ENCODE measurements at places on chromosomes 2 and 18.
A peak's percentile ranks its signal among the peaks of the same experiment; 100 is the strongest.

DNA sequence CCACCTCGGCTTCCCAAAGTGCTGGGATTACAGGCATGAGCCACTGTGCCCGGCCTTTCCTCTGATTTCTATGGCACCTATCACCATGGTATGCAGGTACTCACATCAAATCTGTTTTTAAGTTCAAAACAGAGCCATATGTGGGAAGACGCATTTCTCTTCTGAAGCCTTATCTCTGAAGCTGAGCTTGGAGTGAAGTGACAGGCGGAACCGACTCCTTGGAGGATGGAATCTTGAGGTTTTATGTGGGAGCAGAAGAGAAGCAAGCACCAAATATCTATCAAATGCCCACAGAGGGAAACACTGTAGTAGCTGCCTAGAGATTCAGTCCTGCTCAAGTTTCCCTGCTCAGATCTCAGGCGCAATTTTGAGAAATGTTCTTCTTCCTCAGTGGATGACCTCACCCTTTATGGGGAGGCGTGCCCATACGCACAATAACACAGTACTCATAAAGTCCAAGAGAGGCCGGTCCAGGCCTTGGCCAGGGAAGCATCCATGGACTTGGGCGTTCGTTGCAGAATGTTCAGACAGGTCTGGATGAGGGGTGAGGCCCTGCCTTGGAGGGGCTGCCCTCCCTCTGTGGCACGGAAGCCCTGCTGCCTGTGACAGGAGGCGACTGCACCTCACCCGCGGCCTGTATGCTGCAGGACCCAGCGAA lies 67.9 kb downstream of the HNRNPLL start:
- H3K27ac ChIP-seq, result no peak overlapping the region
- no peaks in the 10 kb centered on the region for H3K36me3 ChIP-seq
- no peak for DNase-seq
- H3K4me3 ChIP-seq, result no peak overlapping the region
- peaks cover 2% of the 10 kb centered on the region for H3K4me1 ChIP-seq

DNA sequence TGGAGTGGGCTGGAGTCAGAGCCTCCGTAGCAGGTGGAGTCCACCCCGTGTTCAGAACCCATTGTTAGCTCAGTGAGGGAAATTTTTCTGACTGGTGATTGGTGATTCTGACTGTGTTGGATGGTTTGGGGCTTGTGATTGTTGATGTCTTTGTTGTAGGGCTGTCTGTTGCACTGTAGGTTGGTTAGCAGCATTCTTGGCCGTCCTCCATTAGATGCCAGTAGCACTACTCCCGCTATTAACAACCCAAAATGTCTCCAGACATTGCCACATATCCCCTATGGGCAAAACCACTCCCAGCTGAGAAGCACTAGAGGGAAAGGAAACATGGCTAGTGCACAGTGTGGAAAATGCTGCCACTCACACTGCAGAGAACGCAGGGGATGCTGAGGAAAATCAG lies 51.7 kb downstream of the ARMC9 start:
- H3K4me1 ChIP-seq, result 0 out of 2 replicates have a peak, but pooled peaks cover 1% of the 10 kb centered on the region
- DNase-seq, result no peak
- no peaks in the 10 kb centered on the region for H3K27me3 ChIP-seq
- no peaks in the 10 kb centered on the region for H3K36me3 ChIP-seq

DNA sequence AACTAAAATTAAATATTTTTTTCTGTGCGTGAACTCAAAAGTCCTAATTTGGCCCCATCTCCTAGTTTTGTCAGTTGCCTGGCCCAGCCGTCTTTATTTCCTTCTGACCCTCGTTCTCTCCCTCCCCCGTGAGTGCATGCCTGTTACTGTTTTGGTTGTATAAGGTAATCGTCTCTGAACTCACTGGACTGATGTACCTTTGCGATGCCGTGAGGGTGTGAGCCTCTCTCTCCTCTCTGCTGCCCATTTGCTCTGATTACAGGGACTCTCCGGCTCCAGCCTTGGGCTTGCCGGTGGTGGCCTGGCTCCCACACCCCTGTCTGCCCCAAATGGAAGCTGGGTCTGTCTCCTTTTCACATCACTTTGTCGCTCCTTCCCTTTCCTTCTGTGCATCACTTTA lies 66.5 kb upstream of the RBM44 start:
- H3K27ac ChIP-seq, result no peak overlapping the region
- H3K4me1 ChIP-seq, result peaks cover 14% of the 10 kb centered on the region
- 0 out of 2 replicates have a peak, but pooled peaks cover 2% of the 10 kb centered on the region for H3K36me3 ChIP-seq
- H3K27me3 ChIP-seq, result no peaks in the 10 kb centered on the region

DNA sequence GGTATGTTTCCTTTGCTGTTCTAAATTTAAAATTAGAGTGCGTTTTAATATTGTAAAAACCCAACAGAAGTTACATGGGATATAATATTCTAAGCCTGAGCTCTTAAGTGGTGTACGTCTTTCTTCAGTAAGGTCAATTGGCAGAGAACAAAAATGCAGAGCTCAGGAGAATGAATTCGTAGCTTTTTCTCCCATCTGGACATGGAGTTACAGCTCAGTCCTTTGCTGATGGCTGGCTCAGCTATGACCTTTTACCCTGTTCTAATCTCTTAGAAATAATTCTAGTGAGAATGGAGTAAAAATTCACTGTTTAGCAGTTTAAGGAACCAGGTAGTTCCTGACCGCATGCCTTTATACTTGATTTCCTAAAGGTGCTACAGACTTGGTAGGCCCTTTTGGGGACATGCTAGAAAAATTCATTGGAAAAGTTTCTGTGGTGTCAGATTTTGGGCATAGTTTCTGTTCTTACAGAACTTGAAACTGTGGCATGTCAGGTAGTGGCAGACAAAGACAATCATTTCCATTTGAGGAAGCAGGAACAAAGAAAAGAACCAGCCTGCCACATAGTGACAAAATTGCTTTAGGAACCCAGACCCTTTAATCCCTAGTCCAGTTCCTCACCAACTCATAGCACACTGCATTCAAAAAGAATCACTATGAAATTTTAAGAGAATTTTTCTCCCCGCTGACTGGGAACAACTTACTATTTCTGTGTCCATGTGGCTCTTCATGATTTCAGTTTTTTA lies 566.8 kb upstream of the ZNF804A start:
- no peaks in the 10 kb centered on the region for H3K4me1 ChIP-seq
- no peak for DNase-seq
- no peaks in the 10 kb centered on the region for H3K27me3 ChIP-seq
- H3K36me3 ChIP-seq, result no peaks in the 10 kb centered on the region
- no peak overlapping the region for H3K4me3 ChIP-seq
- H3K27ac ChIP-seq, result no peak overlapping the region

- H3K27ac ChIP-seq, result no peak overlapping the region
- no peak overlapping the region for H3K4me3 ChIP-seq
- H3K4me1 ChIP-seq, result no peaks in the 10 kb centered on the region
- no peak for DNase-seq
- H3K36me3 ChIP-seq, result no peaks in the 10 kb centered on the region
Measured at GRCh38 chr2:155377266-155377680, 678.8 kb downstream of the KCNJ3 start.

DNA sequence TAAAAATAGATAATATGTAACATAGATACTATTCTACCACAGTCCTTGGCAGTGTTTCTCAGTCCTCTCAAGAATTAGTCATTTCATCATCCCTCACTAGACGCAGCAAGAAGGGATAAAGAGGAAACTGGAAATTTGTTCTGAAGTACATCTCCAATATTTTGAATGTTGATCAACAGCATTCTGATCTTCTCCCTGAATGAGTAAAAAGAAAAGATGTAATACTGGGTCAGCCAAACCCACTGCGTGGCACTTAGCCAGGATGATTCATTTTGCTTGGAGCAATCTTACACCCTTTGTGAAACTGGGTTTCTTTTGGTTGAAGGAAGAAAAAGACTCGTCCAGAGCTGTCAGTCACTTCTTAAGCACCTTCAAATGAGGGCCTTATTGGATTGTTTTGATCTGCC lies 54.1 kb downstream of the TAF1B start:
- H3K36me3 ChIP-seq, result no peaks in the 10 kb centered on the region
- DNase-seq, result no peak
- no peaks in the 10 kb centered on the region for H3K27me3 ChIP-seq
- no peak overlapping the region for H3K4me3 ChIP-seq
- no peak overlapping the region for H3K27ac ChIP-seq

DNA sequence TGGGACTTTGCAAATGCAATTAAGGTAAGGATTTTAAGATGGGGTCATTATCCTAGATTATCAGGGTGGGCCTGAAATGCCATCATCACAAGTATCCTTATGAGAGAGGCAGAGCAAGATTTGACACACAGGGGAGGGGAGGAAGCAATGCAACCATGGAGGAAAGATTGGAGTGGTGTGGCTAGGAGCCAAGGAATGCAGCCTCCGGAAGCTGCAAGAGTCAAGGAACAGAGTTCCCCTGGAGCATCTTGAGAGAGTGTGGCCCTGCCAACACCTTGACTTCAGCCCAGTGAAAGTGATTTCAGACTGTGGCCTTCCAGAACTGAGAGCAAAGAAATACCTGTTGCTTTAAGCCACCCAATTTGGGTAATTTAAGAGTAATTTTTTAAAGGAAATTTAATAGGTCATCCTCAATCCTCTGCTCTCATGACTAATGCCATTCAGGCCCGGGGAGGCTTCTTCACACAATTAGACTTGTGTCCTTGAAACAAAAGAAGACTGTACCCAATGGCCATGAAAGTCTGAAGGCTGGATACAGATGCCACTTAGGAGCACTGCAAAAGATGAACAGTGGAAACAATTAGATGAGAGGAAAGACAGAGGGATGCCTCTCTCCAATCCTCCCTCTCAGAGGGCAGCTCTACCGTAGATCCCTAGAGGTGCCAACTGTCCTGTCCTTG lies 250.3 kb upstream of the ID2 start:
- H3K4me1 ChIP-seq, result no peaks in the 10 kb centered on the region
- no peaks in the 10 kb centered on the region for H3K27me3 ChIP-seq
- H3K4me3 ChIP-seq, result no peak overlapping the region
- H3K36me3 ChIP-seq, result no peaks in the 10 kb centered on the region

GRCh38 chr2:217273162-217273561 lies 413.3 kb upstream of the TNP1 start:
- peaks cover 71% of the 10 kb centered on the region for H3K27me3 ChIP-seq
- no peak overlapping the region for H3K4me3 ChIP-seq
- H3K4me1 ChIP-seq, result no peaks in the 10 kb centered on the region
- no peak for DNase-seq
- no peaks in the 10 kb centered on the region for H3K36me3 ChIP-seq

DNA sequence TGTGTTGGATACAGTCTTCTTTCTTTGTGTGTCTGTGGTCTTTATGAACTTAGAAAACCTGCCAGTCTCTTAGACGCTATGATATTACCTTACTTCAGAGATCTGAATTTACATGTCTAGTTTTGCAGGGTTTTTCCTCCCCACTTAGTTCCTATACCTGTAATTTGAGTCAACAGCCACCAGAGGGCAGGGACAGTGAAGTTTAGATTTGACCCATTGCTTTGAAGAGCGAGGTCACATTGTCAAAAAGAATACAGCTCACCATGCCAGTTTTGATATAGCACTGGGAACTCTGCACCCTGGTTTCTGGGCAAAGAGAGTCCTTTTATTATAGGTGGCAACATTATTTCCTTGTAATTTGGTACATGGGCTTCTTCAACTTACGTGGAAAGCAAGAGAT lies 102.3 kb downstream of the MAPK4 start:
- no peak overlapping the region for H3K27ac ChIP-seq
- H3K4me3 ChIP-seq, result no peak overlapping the region
- peak; percentile 45 for DNase-seq

GRCh38 chr2:10346929-10347561 lies 44.3 kb downstream of the HPCAL1 start:
- H3K27me3 ChIP-seq, result no peaks in the 10 kb centered on the region
- H3K27ac ChIP-seq, result no peak overlapping the region
- H3K36me3 ChIP-seq, result no peaks in the 10 kb centered on the region
- no peak overlapping the region for H3K4me3 ChIP-seq
- no peak for DNase-seq
- no peaks in the 10 kb centered on the region for H3K4me1 ChIP-seq

DNA sequence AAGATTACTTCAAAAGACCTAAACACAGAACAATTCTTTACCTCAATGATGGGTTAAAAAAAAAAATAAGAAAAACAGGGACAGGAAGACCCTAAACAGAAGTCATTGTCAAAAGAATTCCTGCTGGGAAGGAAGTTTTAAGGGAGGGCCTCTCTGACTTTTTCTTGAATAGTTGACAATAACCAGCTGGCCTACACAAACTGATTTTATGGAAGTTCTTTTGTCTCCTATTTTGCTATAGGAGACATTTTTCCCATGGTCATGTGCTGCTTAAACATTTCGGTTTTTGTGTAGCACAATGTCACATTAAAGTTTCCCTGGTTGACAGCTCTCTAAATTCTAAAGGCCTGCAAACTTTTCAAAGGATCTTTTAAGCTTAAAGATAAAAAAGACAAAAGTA lies 55.3 kb downstream of the RFTN2 start:
- H3K27me3 ChIP-seq, result no peaks in the 10 kb centered on the region
- H3K4me1 ChIP-seq, result no peaks in the 10 kb centered on the region
- H3K27ac ChIP-seq, result no peak overlapping the region
- no peaks in the 10 kb centered on the region for H3K36me3 ChIP-seq
- no peak overlapping the region for H3K4me3 ChIP-seq

- no peaks in the 10 kb centered on the region for H3K36me3 ChIP-seq
- no peaks in the 10 kb centered on the region for H3K4me1 ChIP-seq
- no peak overlapping the region for H3K4me3 ChIP-seq
- H3K27ac ChIP-seq, result no peak overlapping the region
Measured at GRCh38 chr2:50885948-50886347, 146.0 kb downstream of the NRXN1 start.

GRCh38 chr2:153106802-153107477 lies 371.6 kb downstream of the RPRM start:
- H3K27ac ChIP-seq, result no peak overlapping the region
- no peaks in the 10 kb centered on the region for H3K36me3 ChIP-seq
- H3K4me3 ChIP-seq, result no peak overlapping the region
- no peaks in the 10 kb centered on the region for H3K4me1 ChIP-seq

DNA sequence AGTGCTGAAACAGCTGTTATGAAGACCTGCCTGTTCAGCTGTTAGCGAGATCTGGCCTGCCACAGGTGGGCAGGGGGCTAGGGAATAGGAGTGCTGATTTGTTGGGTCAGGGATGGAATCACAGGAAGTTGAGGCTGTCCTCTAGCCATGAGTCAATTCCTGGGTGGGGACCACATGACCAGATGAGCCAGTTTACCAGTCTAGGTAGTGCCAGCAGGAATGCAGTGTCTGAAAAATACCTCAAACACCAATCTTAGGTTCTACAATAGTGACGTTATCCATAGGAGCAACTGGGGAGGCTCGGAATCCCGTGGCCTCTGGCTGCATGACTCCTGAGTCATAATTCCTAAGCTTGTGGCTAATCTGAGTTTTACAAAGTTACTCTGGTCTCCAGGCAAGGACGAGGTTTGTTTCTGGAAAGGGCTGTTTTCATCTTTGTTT lies 44.9 kb downstream of the DYSF start:
- no peak overlapping the region for H3K4me3 ChIP-seq
- H3K27me3 ChIP-seq, result no peaks in the 10 kb centered on the region
- H3K4me1 ChIP-seq, result peaks cover 6% of the 10 kb centered on the region

- H3K4me1 ChIP-seq, result no peaks in the 10 kb centered on the region
- DNase-seq, result no peak
- no peak overlapping the region for H3K4me3 ChIP-seq
- H3K27ac ChIP-seq, result no peak overlapping the region
- H3K27me3 ChIP-seq, result no peaks in the 10 kb centered on the region
Measured at GRCh38 chr2:66303471-66303870, 131.5 kb upstream of the MEIS1 start.

All from iPS DF 6.9 (cell line).